BE2C (cell line): ENCODE measurements at places on chromosomes 7 and 10.

DNA sequence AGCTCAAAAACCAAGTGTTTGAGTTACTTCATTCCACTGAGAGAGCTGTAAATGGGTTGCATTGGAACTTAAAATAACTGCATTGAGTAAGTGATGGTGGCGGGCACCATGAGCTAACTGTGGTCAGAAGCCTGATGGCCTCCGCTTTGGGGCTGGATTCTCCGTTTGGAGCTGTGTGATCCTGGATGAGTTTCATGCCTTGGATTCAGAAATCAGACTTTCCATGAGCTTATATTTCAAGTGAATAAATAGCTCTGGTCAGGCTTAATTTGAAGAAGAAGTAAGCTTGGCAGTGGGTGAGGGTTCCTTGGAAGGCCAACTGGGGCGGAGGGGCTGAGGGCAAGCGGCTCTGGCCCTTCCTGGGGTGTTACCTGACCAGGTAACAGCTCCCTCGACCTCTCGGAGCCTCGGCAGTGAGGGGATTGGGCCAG is 5.6 kb downstream of the HTRA1 start:
- DNase-seq = no peak

DNA sequence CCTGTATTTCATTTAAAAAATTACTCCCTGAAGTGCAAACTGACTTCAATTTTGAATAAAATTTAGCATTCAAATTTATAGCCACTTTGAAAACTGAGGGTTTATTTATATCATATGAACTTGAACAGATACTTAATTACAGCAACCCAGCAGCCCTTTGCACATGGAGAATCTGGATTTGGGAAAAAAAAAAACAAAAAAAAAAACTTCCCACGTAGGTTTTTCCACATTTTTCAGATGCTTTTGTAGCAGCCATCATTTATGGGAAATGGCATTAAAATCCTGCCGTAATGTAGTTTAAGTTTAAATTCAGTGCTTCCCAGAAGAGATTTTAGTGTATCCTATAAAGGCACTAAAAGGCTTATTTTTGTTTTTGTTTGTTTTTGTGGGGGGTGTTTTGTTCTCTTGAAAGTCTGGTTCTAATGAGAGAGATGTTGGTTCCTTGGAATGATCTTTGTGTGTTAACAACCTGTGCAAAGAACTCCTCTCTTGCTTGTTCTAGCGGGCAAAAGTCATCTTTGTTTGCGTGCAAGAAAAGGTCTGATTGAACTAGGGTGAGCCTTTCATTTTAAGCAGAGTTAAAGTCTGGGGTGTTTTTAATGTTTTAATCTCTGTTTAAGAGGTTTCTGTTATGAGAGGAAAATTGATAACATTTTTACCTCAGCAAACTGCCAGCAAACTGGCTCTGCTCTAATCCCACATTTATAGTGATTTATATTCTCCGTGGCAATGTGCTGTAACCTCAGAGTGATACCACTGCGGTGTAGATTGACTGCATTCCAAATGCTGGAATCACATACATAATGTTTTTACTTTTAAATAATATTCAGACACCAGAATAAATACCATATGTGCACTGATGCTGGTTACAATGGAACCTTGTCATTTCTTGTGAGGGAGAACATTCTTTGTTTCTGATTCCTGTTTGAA is 105.5 kb downstream of the WNT2 start:
- no peak for DNase-seq

GRCh38 chr7:158061026-158061630 is 526.5 kb downstream of the PTPRN2 start:
- DNase-seq = no peak

- DNase-seq = no peak
These were observed 352.8 kb upstream of the PODXL start for GRCh38 chr7:131909151-131909768.

GRCh38 chr10:129171812-129172211 is 295.2 kb upstream of the MGMT start:
- no peak for DNase-seq

DNA sequence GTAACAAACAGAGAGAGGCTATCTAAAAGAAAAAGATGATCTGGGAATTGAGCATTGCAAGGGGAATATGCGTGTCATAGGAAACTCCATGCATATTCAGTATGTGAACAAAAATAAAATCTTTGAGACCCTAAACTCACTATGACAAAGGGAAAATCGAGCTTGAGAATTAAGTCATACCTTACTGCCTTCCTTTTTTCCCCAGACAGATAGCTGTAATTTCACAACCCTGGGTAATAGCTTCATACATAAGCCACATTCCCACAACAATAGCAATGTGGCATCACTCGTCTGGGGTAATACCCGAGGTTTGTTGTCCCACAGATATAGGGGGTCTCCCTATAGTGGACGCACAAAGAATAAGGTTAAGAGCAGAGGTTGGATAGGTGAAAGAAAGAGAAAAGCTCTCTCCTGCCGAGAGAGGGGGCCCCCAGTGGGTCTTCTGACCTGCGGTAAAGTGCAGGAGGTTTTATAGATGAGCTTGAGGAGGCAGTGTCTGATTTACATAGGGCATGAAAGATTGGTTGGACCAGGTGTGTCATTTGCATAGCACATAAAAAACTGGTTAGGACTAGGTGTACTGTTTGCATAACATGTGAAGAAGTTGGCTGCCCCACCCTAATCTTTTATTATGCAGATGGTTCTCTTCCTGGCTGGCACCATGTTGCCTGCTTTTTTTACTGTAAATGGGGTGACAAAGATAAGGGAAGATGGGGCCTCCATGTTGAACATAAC is 11.6 kb downstream of the CYP3A43 start:
- DNase-seq = no peak

GRCh38 chr10:8921568-8921967 is 867.1 kb downstream of the GATA3 start:
- DNase-seq = no peak

GRCh38 chr10:96448021-96448457 is 65.7 kb downstream of the TLL2 start:
- DNase-seq = no peak

GRCh38 chr7:28199021-28199510 is 18.5 kb upstream of the JAZF1 start:
- no peak for DNase-seq

- no peak for DNase-seq
These were observed 41.0 kb downstream of the VWA2 start for GRCh38 chr10:114279901-114280644.

DNA sequence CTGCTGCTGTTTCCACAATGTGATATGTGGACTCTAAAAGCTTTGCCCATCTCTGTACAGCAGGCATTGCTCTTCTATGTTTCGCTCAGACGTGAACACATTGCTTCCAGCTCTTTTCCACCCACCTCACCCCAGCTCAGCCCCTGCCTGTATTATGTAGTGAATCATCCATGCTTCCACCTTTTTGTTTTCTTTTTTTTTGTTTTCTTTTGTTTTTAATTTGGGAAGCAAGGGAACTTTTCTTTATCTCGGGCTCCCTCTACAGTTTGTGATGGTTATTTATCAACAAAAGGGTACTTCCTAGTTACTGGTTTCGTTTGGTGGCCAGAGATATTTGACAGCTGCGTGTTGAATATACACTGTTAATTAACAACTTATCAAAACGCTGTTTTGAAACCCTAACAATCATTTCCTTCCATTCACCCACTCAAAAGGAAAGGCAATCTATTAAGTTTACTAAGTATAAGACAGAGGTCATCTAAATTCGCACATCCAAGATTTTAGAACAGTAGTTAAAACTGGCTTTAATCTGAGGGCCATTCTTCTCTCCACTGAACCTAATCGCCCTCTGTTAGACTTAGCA is 127.9 kb upstream of the STK17A start:
- no peak for DNase-seq

GRCh38 chr10:105187243-105187642 is 546.2 kb downstream of the SORCS3 start:
- DNase-seq = no peak

GRCh38 chr7:150405584-150406311 is 26.6 kb downstream of the ZNF775 start:
- no peak for DNase-seq

- DNase-seq = no peak
These were observed 405.0 kb upstream of the LRRN3 start for GRCh38 chr7:110685899-110686298.

- peak; percentile 43 for DNase-seq
These were observed 22.2 kb upstream of the LYZL1 start for GRCh38 chr10:29266641-29267040.

GRCh38 chr7:74083928-74084721 is 521 bp downstream of the LIMK1 start:
- peak; percentile 50 for DNase-seq

GRCh38 chr10:53463539-53463938 is 691.0 kb upstream of the MBL2 start:
- DNase-seq = no peak

GRCh38 chr7:96729820-96730219 is 20.2 kb upstream of the SEM1 start:
- DNase-seq = no peak

DNA sequence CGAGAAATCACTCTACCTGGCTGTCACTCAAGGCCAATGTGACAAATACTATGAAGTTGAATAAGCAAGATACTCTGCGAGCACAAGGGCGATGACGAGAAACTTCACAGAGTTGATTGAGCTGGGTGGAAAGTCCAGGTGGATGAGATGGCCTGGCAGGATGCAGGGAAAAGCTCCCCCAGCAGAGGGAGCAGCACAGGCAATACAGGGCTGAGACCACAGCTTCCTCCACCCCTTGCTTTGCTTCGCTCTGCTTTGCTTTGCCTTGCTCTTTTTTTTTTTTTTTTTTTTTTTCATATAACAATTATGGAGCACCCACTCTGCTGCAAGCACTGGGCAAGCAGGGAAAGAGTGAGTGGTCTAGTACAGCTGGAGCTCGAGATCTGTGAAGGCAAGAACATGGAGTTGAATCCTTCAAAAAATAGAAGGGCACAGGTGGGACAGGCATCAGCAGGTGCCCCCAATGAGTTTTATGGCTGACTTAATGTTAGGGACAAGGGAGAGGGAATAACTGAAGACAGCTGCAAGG is 88.3 kb downstream of the CABCOCO1 start:
- DNase-seq = peak; percentile 77

DNA sequence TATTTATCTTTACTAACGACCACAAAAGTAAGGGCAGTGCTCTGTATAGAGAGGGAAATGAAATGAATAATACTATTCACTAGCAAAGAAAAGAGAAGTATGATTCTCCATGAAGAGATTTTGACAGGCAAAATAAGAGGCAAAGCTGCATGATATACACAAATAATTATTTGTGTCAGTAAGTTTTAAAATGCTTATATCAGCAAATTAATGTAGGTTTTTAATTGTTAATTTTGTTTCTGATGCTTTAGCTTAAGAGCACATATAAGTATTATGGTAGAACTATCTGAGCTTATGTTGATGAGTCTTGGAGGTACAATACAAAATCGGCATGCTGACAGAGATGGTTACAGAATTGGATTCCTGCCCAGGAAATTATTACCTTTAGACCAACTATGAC is 383.1 kb upstream of the VSTM2A start:
- DNase-seq = no peak

- DNase-seq = no peak
These were observed 269.7 kb upstream of the SORCS1 start for GRCh38 chr10:107434201-107434600.

- no peak for DNase-seq
These were observed 32.0 kb downstream of the SNX8 start for GRCh38 chr7:2282185-2282751.

GRCh38 chr7:24885305-24885704 is 94.7 kb downstream of the OSBPL3 start:
- DNase-seq = no peak

- DNase-seq = no peak
These were observed 619.0 kb upstream of the DPP6 start for GRCh38 chr7:153433223-153433622.

GRCh38 chr10:117960345-117960935 is 86.3 kb downstream of the RAB11FIP2 start:
- no peak for DNase-seq

- DNase-seq = no peak
These were observed 22.3 kb downstream of the MAP3K8 start for GRCh38 chr10:30456266-30456665.

- no peak for DNase-seq
These were observed 351.1 kb upstream of the KLF6 start for GRCh38 chr10:4136121-4136520.

DNA sequence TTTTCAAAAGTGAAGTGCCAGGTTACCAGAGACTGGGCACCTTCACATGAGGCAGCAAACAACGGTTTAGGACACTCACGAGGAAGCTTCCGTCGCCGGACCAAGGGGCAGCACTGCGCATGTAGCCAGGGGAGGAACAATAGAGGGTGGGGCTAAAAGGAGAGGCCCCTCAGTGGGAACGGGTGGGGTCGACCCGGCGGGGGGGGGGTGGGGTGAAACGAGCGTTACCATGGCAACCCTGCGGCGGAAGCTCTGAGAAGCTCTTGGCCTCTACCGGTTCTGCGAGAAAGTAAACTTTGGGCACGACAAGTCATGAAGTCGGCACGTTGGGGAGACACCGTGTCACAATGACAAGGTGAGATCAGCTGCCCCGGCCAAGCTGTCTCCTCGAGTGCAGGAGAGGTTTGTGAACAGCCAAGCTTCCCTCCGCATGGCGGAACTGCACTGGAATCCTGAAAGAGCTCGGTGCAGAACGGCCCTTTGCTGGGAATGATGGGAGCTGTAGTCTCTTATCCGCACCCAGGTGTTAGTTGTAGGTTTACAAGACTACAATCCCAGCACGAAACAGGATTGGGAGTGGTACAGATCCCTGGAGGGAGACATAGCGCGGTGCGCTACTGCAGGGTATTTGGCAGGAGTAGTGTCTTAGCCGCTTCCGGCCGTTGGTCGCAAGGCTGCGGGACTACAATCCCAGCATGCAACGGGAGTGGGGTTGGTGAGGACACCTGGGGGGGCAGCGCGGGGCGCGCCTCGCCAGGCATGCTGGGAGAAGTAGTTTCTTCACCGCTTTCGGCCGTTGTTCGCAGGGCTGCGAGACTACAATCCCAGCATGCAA is 72.8 kb upstream of the ZNF722 start:
- DNase-seq = peak; percentile 80

- DNase-seq = no peak
These were observed 389.1 kb upstream of the ANKRD30A start for GRCh38 chr10:36736311-36736710.

DNA sequence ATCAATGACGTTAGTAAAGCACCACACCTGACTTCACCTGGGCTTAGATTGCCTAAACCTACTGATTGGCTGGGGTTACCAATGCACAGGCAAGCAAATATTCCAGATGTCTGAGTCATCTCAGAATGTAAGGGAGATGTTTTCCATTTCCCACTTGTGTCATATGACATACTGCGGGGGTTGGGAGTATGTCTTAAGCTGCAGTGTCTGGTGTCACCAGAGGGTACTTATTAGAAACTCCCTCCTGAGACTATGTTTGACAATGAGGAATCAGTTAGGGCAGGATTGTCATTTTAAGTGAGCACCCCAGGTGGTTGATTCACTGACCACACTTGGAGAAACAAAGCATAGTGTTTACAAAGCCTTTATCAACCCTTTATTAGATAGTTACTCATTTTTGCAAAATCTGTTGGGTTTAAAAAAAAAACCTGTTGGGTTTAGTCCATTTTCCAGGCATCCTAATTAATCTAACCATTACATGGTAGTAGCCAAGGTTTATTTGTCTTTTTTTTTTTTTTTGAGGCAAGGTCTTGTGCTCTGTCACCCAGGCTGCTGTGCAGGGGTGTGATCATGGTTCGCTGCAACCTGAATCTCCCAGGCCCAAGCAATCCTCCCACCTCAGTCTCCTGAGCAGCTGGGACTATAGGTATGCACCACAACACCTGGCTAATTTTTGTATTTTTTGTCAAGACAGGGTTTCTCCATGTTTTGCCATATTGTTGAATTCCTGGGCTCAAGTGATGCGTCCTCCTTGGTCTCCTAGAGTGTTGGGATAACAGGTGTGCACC is 72.5 kb downstream of the CDK6 start:
- peak; percentile 54 for DNase-seq

- DNase-seq = no peak
These were observed 107.4 kb downstream of the UBE2H start for GRCh38 chr7:129845178-129845971.
